ENCODE measurements at places on chromosomes 16 and 17.
A peak's percentile ranks its signal among the peaks of the same experiment; 100 is the strongest.

- DNase-seq, result no peak
These were observed 15.0 kb upstream of the USP32 start for GRCh38 chr17:60406887-60407286.

- DNase-seq, result no peak
These were observed 605 bp downstream of the NLRP1 start for GRCh38 chr17:5583426-5584382.

GRCh38 chr16:68400083-68400923, 48.0 kb downstream of the SMPD3 start:
- DNase-seq, result no peak

DNA sequence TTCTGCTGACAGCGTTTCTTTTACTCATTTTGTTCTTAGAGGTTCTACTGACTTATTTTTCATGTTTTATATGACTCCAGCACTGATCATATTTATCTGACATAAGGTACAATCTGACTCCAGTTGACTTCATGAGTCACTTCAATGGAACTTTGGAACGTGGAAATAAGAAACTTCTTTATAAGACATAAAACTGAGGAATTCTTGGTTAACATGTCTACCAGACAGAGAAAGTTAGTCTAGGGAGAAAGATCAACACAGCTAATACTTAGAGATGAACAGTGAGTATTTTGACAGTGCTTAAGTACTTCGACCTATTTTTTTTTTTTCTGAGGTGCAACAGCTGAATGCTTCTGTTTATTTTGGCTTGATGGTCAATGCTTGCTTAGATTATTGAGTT, 679.5 kb downstream of the KCNJ2 start:
- DNase-seq, result no peak

GRCh38 chr17:37702598-37702997, 42.3 kb downstream of the HNF1B start:
- DNase-seq, result peak; percentile 86

DNA sequence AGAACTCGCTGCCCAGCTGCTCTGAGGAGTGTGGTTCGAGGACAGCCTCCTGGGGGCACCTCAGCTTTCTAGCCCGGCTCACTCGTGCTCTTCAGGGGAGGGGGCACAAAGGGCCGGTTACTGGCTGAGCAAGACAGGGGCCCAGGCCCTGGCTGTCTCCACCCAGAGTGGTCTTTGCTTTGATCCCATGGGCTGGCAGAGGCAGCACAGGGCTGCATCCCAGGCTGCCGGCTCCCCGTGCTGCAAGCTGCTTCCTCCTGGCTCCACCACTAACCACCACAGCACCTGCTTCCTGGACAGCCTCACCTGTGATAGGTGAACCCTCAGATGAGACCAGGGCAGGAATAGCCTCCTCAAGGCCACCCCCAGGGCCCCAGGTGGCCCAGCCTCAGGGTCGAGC, 6.8 kb downstream of the SPPL2C start:
- DNase-seq, result no peak
